ENCODE measurements at places on chromosomes 11 and 22. TPM values are rescaled to one million over a fixed set of nuclear protein-coding genes. Genes with fewer than 3 reads are reported as not detected.
A peak's percentile ranks its signal among the peaks of the same experiment; 100 is the strongest.

DNA sequence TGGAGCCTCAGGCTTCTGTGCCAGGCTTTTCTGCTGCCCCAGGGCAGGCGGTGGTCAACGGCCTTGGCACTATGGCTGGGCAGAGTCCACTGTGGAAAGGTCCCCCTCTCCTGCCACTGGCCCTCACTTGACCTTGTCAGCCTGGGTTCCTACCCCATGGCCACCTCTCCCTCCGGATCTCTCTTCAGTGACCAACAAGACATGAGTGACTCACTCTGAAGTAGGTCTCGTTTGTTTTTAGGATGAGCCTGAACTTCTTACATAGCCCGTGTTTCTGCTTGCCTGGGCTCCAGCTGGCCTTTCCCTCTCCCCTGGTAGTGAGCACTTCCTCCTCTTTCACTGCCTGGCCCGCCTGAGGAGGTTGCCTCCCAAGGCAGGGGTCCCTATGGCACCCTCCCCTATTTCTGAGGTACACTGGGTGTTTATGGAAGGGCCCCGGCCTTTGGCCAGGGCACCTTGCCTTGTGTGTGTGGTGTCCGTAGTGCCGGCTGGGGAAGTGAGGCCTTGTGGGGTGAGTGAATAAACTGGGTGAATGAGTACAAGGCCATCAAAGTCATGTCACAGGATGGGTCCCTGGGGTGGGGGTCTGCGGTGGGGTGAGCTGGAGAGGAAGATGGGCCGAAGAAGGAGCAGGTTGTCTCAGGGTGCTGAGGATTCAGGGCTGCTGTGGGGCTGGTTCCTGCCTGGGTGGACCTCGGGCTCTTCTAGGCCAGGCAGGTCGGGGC is 5.0 kb downstream of the SHANK3 start:
- DNase-seq = no peak

- DNase-seq = peak; percentile 55
Observed at GRCh38 chr11:62256281-62256680, 13.7 kb upstream of the SCGB2A2 start.

GRCh38 chr11:952406-953385 is 27.0 kb downstream of the AP2A2 start:
- DNase-seq = no peak

DNA sequence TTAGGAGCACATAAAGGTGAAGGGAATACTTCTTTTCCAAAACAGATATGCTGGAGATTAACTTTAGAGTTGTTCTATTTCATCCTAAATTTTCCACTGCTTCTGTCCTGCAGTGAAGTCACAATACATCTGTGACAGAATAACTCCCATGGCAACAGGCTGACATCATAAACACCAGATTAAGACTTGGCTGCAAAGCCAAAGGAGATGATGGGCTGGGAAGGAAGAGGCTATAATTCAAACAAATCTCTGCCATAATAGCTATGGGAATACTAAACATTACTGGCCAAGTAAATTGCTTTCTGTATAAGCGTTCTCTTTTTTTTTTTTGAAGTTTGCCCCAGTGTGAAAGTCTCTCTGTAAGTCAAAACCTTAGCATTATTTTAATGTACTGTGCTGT is 107.7 kb downstream of the CADM1 start:
- DNase-seq = no peak

GRCh38 chr11:8713760-8714454 is 31.3 kb downstream of the RPL27A start:
- DNase-seq = no peak

DNA sequence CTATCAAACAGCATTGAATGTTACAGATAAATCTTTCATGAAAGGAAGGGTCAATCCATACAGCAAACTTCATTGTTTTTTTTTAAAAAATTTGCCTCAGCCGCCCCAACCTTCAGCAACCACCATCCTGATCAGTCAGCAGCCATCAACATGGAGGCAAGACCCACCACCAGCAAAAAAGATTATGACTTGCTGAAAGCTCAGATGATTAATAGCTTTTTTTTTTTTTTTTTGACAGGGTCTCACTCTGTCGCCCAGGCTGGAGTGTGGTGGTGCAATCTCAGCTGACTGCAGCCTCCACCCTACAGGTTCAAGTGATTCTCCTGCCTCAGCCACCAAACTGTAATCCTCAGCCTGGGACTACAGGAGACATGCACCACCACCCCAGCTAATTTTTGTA is 18.0 kb upstream of the CD3E start:
- DNase-seq = no peak

GRCh38 chr11:66718320-66718971 is 10.6 kb downstream of the SPTBN2 start:
- DNase-seq = no peak

- DNase-seq = peak; percentile 33
Observed at GRCh38 chr11:24386546-24387397, 110.1 kb upstream of the LUZP2 start.

- DNase-seq = no peak
Observed at GRCh38 chr22:49811020-49811791, 16.5 kb downstream of the BRD1 start.

- no peak for DNase-seq
Observed at GRCh38 chr22:28027453-28028448, 108.7 kb upstream of the PITPNB start.

- DNase-seq = peak; percentile 75
Observed at GRCh38 chr11:125720781-125721180, 25.3 kb upstream of the PATE1 start.

GRCh38 chr11:44804449-44805437 is 78.0 kb downstream of the TSPAN18 start:
- no peak for DNase-seq

DNA sequence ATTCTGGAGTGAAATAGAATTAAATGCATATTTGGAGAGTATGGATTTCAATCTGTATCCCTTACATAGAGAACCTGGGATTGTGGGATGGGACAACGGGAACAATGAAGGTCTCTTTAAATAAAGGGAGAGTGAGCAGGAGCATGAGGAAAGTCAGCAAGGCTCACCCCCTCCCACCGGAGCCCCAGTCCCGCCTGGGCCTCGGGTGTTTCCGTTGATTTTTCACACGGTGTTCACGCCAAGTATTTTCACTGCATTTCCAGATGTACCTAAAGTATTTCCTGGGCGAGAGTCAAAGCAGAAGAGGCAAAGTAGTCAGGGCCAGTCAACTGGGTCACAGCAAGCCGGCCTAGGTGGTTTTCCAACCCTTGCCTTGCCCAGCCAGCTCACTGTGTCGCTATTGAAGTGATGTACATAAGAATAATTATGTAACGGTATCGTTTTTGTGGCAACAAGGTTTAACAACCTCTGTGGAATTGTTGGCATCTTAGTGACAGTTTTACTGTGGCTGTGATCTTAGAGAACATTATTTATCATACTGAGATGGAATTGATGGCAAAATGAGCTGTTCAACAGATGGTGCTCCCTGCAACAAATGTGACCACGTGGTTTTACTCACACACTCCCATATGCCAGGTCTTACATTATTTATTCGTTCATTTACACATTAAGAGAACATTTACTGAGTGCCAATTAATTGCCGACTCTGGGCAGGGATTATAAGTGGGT is 177.3 kb downstream of the ADAMTS15 start:
- no peak for DNase-seq

Gene ACR
- total RNA-seq = not detected

Gene BIRC3
- 0.27 TPM for total RNA-seq

Gene PANX3
- not detected for total RNA-seq

Gene PRAME
- total RNA-seq = 93.2 TPM

Gene ESAM
- total RNA-seq = 0.66 TPM
